ENCODE measurements at places on chromosomes 3 and 15. TPM values are rescaled to one million over a fixed set of nuclear protein-coding genes. Genes with fewer than 3 reads are reported as not detected.

SEMA3G gene
- 0.34 TPM for total RNA-seq

GRCh38 chr15:27870320-27870719, 228.8 kb downstream of the OCA2 start:
- no peaks in the 10 kb centered on the region for H3K4me1 ChIP-seq
- DNase-seq: no peak
- H3K27me3 ChIP-seq: no peaks in the 10 kb centered on the region
- H3K27ac ChIP-seq: no peak overlapping the region
- no peaks in the 10 kb centered on the region for H3K36me3 ChIP-seq

GRCh38 chr3:125163739-125164601, 48.6 kb downstream of the SLC12A8 start:
- H3K36me3 ChIP-seq: no peaks in the 10 kb centered on the region
- no peak overlapping the region for H3K4me3 ChIP-seq
- H3K27ac ChIP-seq: no peak overlapping the region
- no peaks in the 10 kb centered on the region for H3K27me3 ChIP-seq

DNA sequence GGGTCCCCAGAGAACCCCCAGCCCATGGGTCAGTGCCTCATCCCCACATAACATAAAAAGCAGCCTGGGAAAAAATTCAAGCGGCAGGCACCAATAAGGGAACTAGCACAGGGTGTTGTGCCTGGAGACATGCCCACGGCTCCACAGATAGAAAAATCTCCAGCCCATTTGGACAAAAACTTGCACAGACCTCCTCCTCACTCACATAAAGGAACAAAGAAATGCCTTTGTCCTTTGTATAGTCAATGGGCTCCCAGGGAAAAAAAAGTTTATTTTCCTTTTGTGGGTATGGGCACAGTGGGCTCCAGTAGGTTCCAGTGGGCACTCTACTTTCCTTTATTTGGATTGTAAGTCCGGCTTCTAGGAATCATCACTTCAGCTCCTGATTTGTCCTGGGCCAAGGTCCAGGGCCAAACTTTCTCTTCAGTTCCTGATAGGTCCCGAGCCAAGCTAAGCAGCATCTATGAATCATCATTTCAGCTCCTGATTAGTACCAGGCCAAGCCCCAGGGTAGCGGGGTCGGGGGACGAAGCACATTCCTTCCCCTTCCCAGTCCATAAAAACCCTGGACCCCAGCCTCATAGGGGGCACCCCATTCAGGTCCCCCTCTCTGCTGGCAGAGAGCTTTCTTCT, 1.6 kb upstream of the DNAH12 start:
- H3K4me1 ChIP-seq: no peaks in the 10 kb centered on the region
- no peak for DNase-seq
- H3K4me3 ChIP-seq: no peak overlapping the region
- no peak overlapping the region for H3K27ac ChIP-seq
- peaks cover 4% of the 10 kb centered on the region for H3K36me3 ChIP-seq
- H3K27me3 ChIP-seq: no peaks in the 10 kb centered on the region

DNA sequence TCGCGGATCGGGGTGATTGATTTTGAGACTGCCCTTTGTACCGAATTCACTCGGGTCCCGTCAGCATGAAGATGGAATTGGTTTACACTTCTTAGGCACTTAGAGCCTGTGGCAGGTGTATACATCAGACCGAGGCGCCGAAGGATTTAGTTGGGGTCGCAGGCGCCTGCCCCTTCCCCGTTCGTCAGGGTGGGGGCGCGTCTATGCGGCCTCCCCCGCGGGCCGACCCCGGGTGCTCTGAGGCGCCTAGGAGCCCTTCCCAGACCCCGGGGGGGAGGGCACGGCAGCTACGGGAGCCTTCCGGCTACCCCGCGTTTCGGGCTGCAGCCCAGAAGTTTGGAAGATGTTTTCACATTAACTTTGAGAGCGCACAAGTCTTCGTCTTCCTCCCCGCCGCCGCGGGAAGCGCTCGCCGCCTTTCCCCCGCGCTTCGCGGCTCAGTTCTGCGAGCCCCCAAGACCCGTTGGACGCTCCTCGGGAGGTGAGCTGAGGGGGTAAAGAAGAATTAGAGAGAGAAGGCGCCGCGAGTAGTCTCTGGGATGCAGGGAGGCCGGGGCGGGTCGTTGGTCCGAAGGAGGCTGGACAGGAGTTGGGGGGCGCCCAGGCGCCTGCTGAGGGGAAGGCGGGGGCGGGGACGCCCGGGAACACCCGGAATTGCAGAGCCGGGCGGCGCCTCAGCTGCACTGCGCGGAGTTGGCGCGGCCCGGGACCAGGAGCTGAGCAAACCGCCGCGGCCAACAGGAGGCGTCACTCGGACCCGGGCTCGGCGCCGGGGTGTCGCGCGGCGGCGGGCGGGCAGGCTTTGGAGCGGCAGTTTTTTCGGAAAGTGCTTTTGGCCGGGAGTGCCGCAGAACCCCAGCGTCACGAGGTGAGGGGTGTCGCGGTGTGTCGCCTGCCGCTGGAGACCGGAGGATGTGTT, 780 bp downstream of the TIPARP start:
- no peaks in the 10 kb centered on the region for H3K27me3 ChIP-seq
- H3K27ac ChIP-seq: peak overlapping the region; percentile 93
- H3K4me1 ChIP-seq: peaks cover 28% of the 10 kb centered on the region
- DNase-seq: peak; percentile 32

GOLGA8S gene
- 0.14 TPM for total RNA-seq

- no peak overlapping the region for H3K27ac ChIP-seq
- H3K4me3 ChIP-seq: no peak overlapping the region
- H3K27me3 ChIP-seq: no peaks in the 10 kb centered on the region
Observed at GRCh38 chr3:28268989-28269388, 27.6 kb downstream of the CMC1 start.

GRCh38 chr3:7760718-7761117, 740.9 kb upstream of the LMCD1 start:
- H3K36me3 ChIP-seq: no peaks in the 10 kb centered on the region
- no peaks in the 10 kb centered on the region for H3K27me3 ChIP-seq
- no peak overlapping the region for H3K4me3 ChIP-seq
- DNase-seq: no peak

SERPINI1 gene
- 0.64 TPM for total RNA-seq

DNA sequence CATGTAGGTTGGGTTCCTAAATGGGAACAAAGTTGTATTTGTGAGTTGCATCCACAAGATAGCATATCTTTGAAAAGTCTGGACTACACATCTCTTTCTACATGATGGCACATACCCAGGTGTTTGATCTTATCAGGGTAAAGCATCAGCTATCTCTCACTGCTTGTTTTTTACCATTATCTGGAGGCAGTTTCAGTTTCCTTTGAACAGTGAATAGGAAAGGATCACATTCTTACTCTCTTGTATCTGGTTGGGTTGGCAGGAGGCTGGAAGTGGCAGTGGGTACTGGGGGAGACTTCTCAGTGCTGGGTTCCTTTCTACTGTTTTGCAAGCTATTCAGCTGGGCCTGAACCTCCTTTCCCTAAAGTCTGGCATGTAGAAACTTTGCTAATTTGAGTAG, 4.1 kb downstream of the CEMIP start:
- no peak overlapping the region for H3K27ac ChIP-seq
- no peak overlapping the region for H3K4me3 ChIP-seq
- H3K27me3 ChIP-seq: peaks cover 35% of the 10 kb centered on the region
- H3K36me3 ChIP-seq: no peaks in the 10 kb centered on the region

CD80 gene
- 0.41 TPM for total RNA-seq

GRCh38 chr3:123036352-123037014, 8.9 kb upstream of the SEMA5B start:
- H3K4me1 ChIP-seq: no peaks in the 10 kb centered on the region
- no peak overlapping the region for H3K4me3 ChIP-seq
- no peaks in the 10 kb centered on the region for H3K36me3 ChIP-seq

GRCh38 chr3:131501949-131502348, 822 bp downstream of the MRPL3 start:
- peak overlapping the region; percentile 71 for H3K4me3 ChIP-seq
- H3K4me1 ChIP-seq: peaks cover 16% of the 10 kb centered on the region
- DNase-seq: no peak

- H3K4me3 ChIP-seq: no peak overlapping the region
- no peak overlapping the region for H3K27ac ChIP-seq
- no peak for DNase-seq
- H3K36me3 ChIP-seq: no peaks in the 10 kb centered on the region
- no peaks in the 10 kb centered on the region for H3K27me3 ChIP-seq
Observed at GRCh38 chr3:131518680-131519079, 15.9 kb upstream of the MRPL3 start.

- no peak overlapping the region for H3K4me3 ChIP-seq
- no peak for DNase-seq
- H3K27ac ChIP-seq: no peak overlapping the region
- peaks cover 12% of the 10 kb centered on the region for H3K4me1 ChIP-seq
Observed at GRCh38 chr3:188390343-188390718, 236.4 kb downstream of the LPP start.

OR5K3 gene
- not detected for total RNA-seq

LMCD1 gene
- 0.36 TPM for total RNA-seq

GRCh38 chr15:89130201-89130600, 41.9 kb downstream of the ABHD2 start:
- H3K27ac ChIP-seq: no peak overlapping the region
- no peaks in the 10 kb centered on the region for H3K27me3 ChIP-seq
- peaks cover 15% of the 10 kb centered on the region for H3K36me3 ChIP-seq
- H3K4me1 ChIP-seq: peaks cover 14% of the 10 kb centered on the region
- DNase-seq: no peak

- no peak overlapping the region for H3K4me3 ChIP-seq
- no peaks in the 10 kb centered on the region for H3K4me1 ChIP-seq
- no peak overlapping the region for H3K27ac ChIP-seq
- H3K27me3 ChIP-seq: no peaks in the 10 kb centered on the region
- no peak for DNase-seq
- H3K36me3 ChIP-seq: no peaks in the 10 kb centered on the region
Observed at GRCh38 chr3:120394347-120394746, 45.2 kb upstream of the LRRC58 start.

DNA sequence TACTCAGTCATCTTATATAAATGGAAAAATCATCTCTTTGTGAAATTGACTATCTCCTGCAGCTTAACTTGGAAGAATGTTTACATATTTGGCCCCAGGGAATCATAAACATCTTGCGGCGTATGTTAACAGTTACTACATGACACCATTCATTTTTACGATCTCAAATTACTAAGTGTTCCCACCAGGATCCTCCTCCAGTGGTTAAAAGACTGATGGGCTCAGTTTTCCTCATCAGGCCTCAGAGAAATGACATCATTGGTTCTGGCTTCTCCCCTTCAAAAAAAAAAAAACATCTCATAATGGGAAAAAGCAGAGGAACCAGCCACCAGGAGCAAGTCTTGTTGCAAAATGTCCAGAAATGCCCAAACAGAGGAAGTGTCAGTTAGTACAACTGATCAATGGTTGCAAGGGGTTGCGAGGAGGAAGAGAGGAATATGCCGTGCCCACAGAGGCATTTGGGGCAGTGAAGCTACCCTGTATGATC, 70.5 kb upstream of the LIPC start:
- H3K4me3 ChIP-seq: no peak overlapping the region
- H3K27me3 ChIP-seq: no peaks in the 10 kb centered on the region
- H3K27ac ChIP-seq: no peak overlapping the region
- no peaks in the 10 kb centered on the region for H3K36me3 ChIP-seq
- DNase-seq: no peak

ACTRT3 gene
- total RNA-seq: not detected

MKRN3 gene
- 3.1 TPM for total RNA-seq

- H3K4me3 ChIP-seq: no peak overlapping the region
- H3K4me1 ChIP-seq: peaks cover 9% of the 10 kb centered on the region
- no peak for DNase-seq
- H3K27me3 ChIP-seq: no peaks in the 10 kb centered on the region
- peaks cover 4% of the 10 kb centered on the region for H3K36me3 ChIP-seq
Observed at GRCh38 chr3:125313060-125313635, 62.0 kb downstream of the ZNF148 start.

- H3K36me3 ChIP-seq: no peaks in the 10 kb centered on the region
- H3K4me1 ChIP-seq: no peaks in the 10 kb centered on the region
- DNase-seq: no peak
- H3K27ac ChIP-seq: no peak overlapping the region
Observed at GRCh38 chr3:161600173-161600572, 103.6 kb downstream of the OTOL1 start.

DNA sequence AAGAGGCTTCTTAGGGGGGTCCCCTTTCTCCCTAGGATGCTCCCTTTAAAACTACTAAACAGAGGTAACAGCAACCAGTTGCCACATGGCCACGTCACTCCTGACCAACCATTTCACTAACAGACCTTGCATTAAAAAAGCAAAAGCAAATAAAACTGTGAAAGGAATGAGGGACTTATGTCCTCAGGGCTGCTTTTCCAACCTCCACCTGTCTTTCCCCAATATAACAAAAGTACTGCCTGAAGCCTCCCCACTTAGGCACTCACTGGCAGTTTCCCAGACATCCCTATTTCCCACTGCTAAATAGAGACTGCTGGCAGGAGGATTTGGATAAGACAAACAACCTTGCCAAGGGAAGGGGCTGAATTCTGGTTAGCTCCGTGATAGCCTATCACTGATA, 130.3 kb downstream of the ATP8B4 start:
- H3K4me3 ChIP-seq: no peak overlapping the region
- no peaks in the 10 kb centered on the region for H3K4me1 ChIP-seq
- no peak for DNase-seq
- H3K27me3 ChIP-seq: no peaks in the 10 kb centered on the region
- no peak overlapping the region for H3K27ac ChIP-seq

ROBO1 gene
- 0.69 TPM for total RNA-seq

GRCh38 chr15:83673385-83673784, 19.5 kb downstream of the ADAMTSL3 start:
- no peak overlapping the region for H3K4me3 ChIP-seq
- H3K27me3 ChIP-seq: no peaks in the 10 kb centered on the region
- no peaks in the 10 kb centered on the region for H3K36me3 ChIP-seq
- H3K27ac ChIP-seq: no peak overlapping the region
- no peak for DNase-seq
- H3K4me1 ChIP-seq: no peaks in the 10 kb centered on the region

DNA sequence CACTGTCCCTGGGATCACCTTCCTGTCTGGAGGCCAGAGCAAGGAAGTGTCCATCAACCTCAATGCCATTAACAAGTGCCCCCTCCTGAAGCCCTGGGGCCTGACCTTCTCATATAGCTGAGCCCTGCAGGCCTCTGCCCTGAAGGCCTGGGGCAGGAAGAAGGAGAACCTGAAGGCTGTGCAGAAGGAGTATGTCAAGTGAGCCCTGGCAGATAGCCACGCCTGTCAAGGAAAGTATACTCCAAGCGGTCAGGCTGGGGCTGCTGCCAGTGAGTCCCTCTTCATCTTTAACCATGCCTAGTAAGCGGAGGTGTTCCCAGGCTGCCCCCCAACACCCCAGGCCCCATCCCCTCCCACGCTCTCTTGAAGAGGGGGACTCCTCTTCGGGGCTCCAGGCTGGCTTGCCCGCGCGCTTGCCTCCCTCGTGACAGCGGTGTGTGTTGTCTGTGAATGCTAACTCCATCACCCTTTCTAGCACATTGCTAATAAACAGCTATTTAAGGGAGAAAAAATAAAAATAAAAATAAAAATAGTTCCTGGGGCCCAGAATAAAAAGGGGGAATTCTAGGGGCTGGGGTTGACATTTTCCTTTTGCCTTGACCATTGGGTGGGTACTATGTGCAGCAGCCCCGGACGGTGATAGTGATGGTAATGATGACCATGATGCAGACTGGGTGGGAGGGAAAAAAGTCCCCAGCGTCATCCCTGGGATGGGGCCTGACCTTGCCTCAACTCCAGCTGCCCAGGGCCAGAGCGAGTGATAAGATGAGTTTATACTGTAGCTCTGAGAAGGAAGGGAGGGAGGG, 3.3 kb upstream of the ALAS1 start:
- H3K36me3 ChIP-seq: no peaks in the 10 kb centered on the region
- no peak overlapping the region for H3K4me3 ChIP-seq
- no peak overlapping the region for H3K27ac ChIP-seq

C3orf49 gene
- total RNA-seq: not detected

GRCh38 chr3:116886202-116886893, 176.8 kb downstream of the TUSC7 start:
- H3K27ac ChIP-seq: no peak overlapping the region
- H3K27me3 ChIP-seq: no peaks in the 10 kb centered on the region
- no peaks in the 10 kb centered on the region for H3K36me3 ChIP-seq
- DNase-seq: no peak

GLCE gene
- total RNA-seq: 3.2 TPM

RASGRP1 gene
- total RNA-seq: 69.7 TPM
